ENCODE measurements at places on chromosomes 2 and 18.

- DNase-seq, result peak; percentile 95
Observed at GRCh38 chr2:162475661-162476060, 131.7 kb downstream of the GCA start.

- DNase-seq, result no peak
Observed at GRCh38 chr2:128291844-128292598, 26.6 kb downstream of the HS6ST1 start.

DNA sequence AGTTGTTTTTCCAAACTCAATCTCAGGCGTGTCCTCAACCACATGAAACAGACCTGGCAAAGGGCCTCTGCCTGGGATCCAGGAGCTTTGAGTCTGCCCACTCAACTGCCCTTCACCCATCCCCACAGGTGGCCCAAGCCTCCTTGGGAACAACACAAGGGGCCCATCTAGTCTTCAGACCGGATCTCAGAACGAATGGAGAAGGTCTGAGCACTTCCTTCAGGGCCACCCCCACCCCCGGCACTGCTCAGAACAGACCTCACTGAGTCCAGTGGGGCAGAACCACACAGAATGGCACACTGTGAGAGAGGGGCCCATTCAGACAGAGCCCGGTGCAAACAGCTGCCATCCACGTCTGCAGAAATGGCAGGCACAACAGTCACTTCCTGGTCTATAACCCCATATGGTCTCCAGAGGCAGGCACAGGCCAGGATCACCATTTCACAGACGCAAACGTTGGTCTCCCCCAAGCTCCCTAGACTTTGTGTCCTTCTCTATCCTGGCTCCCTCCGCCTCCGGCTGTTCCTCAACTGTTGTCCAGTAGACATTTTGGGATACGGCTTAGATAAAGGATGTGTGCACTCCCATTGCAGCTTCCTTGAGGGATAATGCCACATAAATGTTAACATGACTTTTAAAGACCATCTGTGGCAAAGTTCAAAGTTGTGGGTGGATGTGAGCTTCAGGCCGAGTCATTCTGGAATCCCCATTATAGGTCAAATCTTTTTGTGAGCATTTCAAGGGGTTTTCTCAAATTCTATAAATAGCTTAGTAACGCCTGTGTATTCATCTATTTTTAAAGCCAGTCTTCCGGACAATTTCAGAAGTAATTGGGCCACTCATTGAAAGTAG is 149.7 kb downstream of the SMAD7 start:
- DNase-seq, result no peak

GRCh38 chr2:29115797-29116781 is 874 bp downstream of the CLIP4 start:
- no peak for DNase-seq

GRCh38 chr2:43347746-43348145 is 121.3 kb upstream of the ZFP36L2 start:
- DNase-seq, result no peak

GRCh38 chr2:150487537-150488429 is at the start of gene RND3:
Gene RND3, minus strand, starts transcription at chr2:150487667. Its CDS starts 250 bp downstream, at chr2:150487417.
- DNase-seq, result peak; percentile 91

- no peak for DNase-seq
Observed at GRCh38 chr2:42809819-42810120, 17.4 kb upstream of the HAAO start.

- no peak for DNase-seq
Observed at GRCh38 chr2:72124376-72124775, 23.3 kb downstream of the CYP26B1 start.

- no peak for DNase-seq
Observed at GRCh38 chr18:9946831-9947230, 33.0 kb downstream of the VAPA start.

DNA sequence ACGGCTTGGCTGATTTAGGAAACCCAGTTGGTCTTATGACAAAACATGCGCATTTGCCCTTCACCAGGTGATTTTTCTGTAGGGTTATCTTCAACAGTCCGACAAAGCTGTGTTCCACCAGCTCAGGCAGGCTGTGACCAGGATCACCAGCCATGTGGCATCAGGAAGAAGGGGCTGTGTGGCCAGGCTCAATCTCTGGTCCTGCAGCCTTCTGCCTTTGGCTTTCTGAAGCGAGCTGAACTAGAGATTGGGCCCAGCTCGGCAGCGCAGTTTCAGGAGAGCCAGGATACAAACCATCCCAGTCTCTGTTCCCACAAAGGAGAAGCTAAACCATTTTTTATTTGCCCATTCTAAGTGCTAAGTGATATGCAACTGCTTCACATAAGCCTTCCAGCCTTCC is 282.3 kb downstream of the SOX11 start:
- DNase-seq, result no peak

- DNase-seq, result no peak
Observed at GRCh38 chr2:109174214-109174613, 45.2 kb downstream of the SH3RF3 start.

- DNase-seq, result no peak
Observed at GRCh38 chr2:18413676-18414396, 146.6 kb downstream of the RDH14 start.

- DNase-seq, result peak; percentile 29
Observed at GRCh38 chr18:49610022-49610445, 48.2 kb downstream of the LIPG start.

DNA sequence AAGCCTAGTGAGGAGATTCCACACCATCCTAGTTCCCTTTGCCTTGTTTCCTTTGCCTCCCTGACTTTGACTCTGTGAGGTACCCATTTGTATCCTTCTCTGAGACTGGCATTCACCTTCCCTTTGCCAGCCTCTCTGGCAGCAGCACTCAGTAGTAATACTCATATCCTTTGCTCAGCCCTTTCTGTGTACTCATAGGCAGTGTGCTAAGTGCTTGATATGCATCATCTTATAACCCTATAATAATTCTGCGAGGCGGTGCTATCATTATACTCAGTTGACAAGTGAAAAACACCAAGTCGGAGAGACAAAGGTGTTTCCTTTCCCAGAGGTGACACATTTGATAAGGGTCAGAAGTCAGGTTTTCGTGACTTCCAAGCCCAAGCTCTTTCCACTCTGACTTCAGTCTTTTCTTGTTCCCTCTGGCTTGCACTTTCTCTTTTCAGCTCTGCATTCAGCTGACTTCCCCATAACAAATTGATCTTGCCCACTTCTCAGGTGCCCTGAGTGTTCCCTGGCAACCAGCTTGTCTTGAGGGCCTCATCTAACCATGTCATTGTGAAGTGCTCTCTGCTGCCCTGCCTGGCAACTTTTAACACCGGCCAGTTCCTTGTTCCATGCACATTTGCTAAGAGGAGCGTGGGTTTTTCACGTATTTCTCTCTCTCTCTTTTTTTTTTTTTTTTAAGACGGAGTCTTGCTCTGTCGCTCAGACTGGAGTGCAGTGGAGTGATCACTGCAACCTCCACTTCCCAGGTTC is 94.5 kb upstream of the UPP2 start:
- DNase-seq, result no peak

DNA sequence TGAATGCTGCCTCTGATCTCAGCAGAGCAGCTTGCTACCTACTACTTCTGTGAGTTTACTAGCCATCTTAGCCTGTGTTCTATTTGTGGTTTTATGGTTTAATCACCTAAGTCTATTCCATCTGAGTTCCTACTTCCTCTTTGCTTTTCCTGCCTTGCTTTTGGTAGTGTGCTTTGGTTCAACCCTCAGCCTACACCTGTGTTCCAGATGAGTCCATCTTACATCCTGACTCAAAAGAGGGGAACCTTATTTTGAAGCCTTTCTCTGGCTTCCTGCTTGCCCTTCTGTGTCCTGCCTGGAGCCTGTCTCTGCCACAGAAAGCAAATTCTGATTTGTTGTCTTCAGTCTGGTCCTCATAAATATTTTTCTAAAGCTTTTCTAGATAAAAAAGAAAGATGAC is 530.3 kb upstream of the MEX3C start:
- DNase-seq, result no peak

DNA sequence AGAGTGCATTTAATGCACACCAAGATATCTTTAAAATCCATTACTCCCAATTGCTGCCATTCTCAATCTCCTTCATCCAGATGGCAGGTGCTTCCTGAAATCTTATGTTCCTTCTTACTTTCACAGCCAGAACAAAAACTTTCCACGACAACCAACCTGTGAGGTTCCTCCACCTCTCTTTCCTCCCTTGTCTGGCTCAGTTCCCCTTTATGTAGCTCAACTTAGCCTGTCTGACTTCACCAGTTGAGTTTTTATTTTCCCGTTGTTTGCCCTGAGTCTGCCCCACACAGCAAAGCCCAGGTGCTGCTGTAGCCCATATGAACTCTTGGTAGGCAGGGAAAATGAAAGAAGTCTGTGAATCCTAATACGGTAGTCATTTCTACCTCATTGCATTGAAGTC is 112.5 kb downstream of the MREG start:
- no peak for DNase-seq

GRCh38 chr2:48600204-48600813 is 17.3 kb upstream of the GTF2A1L start:
- DNase-seq, result peak; percentile 62

GRCh38 chr2:2571301-2572150 is 240.5 kb upstream of the MYT1L start:
- no peak for DNase-seq

DNA sequence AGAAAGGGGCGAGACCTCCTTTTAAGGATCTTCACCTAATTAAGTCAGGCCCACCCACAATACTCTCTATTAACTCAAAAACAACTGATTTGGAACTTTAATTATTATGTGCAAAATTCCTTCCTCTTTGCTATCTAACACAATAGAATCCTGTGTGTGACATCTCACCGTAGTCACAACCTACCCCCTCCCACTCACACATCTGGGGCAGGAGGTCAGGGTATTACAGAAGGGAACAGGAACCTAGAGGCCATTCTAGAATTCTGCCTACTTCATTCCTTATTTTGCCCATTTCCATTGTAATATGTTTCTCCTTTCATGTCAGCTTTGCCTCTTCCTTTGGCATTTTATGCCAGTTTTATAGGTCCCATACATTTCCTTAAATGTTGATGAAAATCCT is 829.3 kb upstream of the ID2 start:
- no peak for DNase-seq

DNA sequence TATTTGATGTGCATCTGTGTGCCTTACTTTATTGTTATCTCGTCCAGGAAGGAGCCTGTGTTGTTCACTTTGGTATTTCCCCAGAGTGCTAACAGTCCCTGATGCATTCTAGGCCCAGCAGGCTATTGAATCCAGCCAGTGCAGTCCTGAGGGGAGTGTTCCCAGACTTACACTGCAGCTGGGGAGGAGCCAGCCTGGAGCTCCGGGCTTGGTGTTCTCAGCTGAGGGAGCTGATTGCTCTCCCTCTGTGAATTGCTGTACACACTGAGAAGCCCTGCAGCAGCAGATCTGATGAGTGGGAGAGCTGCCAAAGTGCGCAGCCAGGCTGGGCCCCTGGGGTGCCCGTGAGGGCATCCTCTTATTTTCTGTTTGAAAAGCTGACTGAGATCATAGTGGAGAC is 159.2 kb downstream of the GALNT3 start:
- peak; percentile 89 for DNase-seq

DNA sequence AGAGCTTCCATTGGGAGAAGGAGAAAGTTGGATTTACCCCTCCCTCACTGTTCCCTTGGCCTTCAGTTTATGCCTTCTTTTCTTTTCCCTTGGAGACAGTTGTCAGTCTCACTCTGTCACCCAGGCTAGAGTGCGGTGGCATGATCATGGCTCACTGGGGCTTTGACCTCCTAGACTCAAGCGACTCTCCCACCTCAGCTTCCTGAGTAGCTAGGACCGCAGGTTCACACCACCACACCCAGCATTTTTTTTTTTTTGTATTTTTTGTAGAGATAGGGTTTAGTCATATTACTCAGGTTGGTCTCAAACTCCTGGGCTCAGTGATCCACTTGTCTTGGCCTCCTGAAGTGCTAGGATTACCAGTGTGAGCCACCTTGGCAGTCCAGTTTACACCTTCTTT is 49.9 kb downstream of the SLC9A4 start:
- DNase-seq, result no peak

GRCh38 chr2:134193006-134193405 is 60.9 kb upstream of the MGAT5 start:
- peak; percentile 10 for DNase-seq

DNA sequence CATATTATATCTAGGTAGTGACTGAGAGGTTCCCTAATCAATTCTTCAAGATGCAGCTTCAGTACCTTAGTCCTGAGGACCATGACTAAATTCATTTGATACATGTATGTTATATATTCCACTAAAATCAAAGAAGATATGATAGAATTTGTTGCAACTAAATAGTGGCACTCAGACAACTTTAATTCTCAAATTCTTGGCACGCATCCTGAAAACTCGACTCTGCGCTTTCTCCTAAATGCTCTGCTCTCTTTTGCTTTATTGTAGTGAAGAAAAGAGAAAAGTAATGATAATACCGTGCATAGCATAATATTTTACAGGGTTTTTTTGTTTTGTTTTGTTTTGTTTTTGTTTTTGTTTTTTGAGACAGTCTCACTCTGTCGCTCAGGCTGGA is 475.3 kb downstream of the ARHGAP15 start:
- no peak for DNase-seq

DNA sequence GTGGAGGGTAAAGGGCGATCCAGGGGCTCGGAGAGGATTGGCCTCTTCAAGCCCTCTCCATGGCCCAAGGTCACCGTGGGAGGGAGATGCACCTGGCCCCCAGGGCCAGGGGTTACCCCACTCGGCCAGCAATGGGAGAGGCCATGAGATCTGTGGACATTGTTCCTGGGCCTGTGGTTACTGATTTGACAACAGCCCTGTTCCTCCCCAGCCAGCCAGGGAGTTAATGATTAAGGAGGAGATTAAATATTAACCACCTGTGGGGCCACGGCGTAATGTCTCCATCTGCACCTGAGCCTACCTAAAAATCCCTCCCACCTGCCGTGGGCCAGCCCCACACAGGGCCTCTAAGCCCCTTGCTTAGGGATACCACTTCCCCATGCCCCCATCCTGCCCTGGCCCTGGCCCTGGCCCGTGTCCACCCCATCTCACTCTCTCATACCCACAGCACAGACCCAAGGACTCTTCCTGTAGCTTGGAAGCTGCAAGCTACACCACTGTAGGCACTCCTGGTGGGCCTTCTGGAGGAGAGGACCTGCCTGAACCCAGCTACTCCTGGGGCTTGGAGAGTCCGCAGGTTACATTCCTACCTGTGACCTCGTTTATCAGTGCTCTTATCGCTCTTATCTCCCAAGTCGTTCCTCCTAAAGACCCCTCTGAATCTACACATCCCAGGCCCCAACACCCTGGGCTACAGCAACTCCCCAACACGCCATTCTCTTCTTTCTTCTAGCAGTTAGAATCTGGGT is 32.1 kb downstream of the ZFP36L2 start:
- DNase-seq, result no peak

DNA sequence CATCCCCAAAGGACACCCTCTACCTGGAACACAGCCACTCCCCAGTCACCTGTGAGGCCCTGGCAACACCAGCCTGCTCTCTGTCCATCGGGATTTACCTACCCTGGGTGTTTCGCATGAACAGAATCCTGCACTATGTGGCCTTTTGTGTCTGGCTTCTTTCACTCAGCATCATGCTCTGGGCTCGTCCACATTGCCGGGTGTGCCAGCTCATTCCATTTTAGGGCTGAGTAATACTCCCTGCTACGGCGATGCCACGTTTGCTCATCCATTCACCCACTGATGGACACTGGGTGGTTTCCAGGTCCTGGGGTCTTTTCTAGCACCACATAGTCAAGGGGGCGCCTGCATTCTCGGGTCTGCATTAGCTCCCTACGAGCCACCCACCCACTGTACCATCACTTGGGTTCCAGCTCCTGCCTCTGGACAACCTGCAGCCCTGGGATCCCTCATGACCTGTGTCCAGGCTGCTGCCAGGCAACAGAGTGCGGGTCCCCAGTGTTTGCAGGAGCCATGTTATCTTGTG is 22.0 kb downstream of the KCNF1 start:
- DNase-seq, result no peak

- DNase-seq, result no peak
Observed at GRCh38 chr2:206635015-206635414, 7.3 kb upstream of the FAM237A start.

- no peak for DNase-seq
Observed at GRCh38 chr2:46615555-46615954, 136.2 kb downstream of the TMEM247 start.

Measured in NCI-H446 (cell line).